Fibroblast of the conjunctiva (primary cell): ENCODE measurements at places on chromosomes 12 and 14.

DNA sequence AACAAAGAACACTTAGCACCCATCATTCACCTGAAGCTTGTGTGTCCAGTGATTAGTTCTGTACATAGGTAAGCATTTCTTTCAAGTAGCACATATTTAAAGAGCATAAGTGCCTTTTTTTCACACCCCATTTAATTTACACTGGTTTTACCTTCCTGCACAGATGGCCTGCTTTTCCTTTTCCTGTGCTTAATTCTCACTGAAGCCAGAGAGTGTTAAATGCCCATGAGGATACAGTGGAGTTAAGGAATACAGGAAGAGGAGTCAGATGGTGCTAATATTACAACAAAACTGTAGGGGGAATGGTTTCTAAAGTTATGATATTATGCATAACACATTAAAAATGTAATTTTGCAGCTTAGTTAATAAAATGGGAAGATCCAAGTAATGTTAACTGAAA lies 31.0 kb upstream of the SLC38A1 start:
- no peak for DNase-seq

GRCh38 chr12:90280033-90280432 lies 571.4 kb upstream of the ATP2B1 start:
- DNase-seq: no peak

DNA sequence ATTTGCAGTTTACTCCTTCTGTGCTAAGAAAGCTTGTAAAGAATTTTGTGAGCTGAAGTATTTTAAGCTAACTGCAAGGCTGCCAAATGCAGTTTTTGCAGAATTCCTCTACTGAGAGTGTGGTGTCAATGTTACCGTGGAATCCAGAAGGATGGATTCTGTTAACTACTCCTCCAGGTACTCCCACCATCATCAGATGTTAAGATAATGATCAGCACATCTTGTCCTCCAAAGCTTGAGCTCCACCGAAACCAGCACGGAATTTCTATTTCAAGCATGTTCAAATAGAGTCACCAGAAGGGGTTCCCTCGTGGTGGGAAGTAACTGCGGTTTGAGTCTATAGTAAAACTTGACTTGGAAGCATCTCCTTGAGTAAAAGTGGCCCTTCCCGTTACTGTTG lies 64.3 kb upstream of the CDKN3 start:
- no peak for DNase-seq

DNA sequence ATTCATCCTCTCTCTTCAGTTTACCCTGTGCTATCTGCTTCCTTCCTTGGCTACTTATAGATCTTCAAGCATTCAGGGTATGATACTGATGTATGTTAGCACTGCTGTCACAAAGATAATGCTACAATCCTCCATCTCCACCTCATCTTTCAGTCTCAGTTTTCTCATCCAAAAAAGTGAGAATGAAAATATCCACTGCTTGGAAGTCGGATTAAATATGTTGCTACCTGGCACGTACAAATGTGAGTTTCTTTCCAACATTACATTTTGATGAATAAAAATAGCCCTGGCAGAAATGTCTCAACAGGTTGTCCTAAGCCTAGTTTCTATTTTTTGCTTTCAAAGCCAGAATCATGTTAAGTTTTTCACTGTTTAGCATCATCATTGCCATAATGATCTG lies 149.9 kb downstream of the PTPN11 start:
- no peak for DNase-seq

- peak; percentile 57 for DNase-seq
These were observed 55.5 kb downstream of the ETV6 start for GRCh38 chr12:11705010-11705409.

GRCh38 chr14:38420048-38420447 lies 164.2 kb upstream of the CLEC14A start:
- DNase-seq: no peak

GRCh38 chr12:6942331-6942665 lies 1.3 kb upstream of the RNU7-1 start:
- no peak for DNase-seq

DNA sequence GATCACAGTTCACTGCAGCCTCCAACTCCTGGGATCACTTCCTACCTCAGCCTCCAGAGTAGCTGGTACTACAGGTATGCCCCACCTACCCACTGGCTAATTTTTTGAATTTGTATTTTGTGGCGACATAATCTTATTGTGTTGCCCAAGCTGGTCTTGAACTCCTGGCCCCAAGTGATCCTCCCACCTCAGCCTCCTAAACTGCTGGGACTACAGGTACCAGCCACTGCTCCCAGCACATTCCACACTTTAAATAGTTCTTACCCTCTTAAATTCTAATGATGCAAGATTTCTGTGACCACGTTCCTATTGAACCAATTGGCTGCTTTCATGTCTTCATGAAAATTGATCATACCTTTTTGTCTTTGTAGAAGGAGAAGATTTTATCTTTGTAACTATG lies 96.6 kb downstream of the SYT1 start:
- DNase-seq: no peak

GRCh38 chr12:50187084-50187900 lies 20.1 kb upstream of the CERS5 start:
- DNase-seq: peak; percentile 53

DNA sequence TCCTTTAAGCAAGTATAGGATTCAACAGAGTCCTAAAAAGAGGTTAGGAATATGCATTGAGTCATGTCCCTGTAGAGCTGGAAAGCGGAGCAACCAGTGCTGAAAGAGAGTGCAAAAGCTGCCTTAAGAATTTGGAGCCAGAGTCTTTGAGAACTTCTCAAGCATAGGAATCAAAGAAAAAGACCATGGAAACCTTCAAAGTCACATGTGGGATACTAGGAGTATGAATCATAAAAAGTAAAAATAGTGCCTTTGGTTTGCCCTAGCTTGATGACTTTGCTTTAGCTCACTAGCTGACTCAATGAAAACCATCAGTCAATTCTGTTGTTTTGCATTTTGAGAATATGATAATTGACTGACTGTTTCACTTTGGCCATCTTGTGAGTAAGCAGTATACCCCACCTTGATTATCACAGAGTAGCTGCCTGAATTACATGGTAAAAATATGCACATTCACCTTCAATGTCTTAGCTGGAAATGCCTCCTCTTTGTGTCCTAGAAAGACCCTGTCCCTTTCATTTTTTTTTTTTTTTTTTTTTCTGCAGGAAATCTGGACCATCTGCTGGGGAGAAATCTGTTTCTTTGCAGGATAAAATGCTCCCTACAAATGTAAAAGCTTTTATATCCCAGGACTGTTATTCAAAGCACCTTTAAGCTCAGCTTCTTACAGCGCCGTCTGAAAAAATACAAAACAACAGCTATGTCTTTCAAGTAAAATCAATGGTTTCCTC lies 248.6 kb upstream of the KRR1 start:
- peak; percentile 12 for DNase-seq

GRCh38 chr12:60266381-60266852 lies 670.6 kb downstream of the SLC16A7 start:
- peak; percentile 21 for DNase-seq

DNA sequence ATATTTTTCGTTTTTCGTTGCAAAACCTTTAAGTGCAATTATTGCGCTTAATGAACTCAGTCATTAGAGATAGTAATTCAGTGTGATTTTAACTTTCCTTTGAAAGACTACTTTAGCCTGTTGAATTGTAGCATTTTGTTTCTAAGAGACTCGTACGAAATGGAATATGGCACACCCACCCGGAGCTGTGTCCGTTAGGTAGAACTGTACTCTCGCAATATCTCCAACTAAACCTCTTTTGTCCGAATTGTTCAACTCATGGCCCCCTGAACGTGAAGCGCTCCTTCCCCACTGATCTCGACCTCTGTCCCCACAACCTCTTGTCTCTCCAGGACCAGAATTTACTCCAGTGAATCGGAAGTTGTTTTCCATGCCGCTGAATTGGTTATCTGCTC lies 800 bp downstream of the PCNX4 start:
- no peak for DNase-seq

- peak; percentile 20 for DNase-seq
These were observed 28.3 kb upstream of the CMKLR1 start for GRCh38 chr12:108367436-108367835.

DNA sequence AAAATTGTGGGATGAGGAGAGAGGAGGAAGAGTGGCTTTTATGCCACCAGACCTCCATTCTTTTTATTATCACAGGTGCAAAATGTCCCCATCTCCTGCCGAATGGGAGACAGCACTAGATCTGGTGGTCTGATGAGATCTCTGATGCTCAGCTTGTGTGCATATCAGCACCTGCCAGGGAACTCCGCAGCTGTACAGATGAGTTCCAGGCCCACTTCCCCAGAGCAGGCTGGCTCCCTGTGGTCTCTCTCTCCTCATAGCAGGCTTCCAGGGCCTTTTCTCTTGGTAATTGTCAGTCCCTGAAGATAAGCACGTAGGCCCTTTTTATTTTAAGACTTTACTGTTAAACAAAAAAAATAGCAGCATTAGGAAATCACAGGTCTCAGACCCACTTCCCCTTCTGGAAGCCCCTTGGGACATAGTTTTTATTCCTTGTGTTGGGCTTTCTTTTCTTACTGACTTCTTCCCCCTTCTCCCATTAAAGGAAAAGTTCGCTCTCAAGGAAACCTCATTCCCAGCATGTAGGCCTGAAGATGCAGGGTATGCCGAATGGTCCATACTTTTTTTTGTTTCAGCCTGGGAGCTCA lies 4.5 kb upstream of the TBC1D30 start:
- no peak for DNase-seq

DNA sequence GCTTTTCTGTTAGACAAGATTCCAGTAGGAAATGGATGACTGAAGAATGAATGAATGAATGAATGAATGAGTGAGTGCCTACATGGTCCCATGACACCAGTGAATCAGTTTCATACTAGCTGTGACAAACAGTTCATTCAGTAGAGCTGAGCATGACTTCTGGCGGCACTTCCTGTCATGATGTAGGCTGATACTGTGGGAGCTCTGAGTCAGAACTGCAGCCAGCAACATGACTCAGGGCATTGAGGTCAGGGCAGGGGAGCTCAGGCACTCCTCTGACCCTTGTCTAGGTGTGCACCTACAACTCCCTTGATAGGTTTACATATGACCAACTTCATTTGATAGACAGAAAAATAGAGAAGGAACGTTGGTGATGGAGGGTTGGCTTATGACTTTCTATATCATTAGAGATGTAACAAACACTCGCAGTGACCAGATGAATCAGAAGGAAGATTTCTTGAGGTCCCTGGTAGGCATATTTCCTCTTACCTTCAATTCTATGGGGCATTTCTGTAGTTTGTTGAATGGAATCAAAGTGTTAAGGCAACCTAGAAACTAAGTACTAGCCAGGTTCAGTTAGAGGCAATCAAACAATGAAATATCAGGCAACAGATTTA lies 139.3 kb upstream of the ARHGAP5 start:
- DNase-seq: peak; percentile 13

- no peak for DNase-seq
These were observed 185.6 kb upstream of the AMIGO2 start for GRCh38 chr12:47265391-47265790.

GRCh38 chr12:67455236-67455635 lies 186.1 kb downstream of the CAND1 start:
- DNase-seq: no peak

DNA sequence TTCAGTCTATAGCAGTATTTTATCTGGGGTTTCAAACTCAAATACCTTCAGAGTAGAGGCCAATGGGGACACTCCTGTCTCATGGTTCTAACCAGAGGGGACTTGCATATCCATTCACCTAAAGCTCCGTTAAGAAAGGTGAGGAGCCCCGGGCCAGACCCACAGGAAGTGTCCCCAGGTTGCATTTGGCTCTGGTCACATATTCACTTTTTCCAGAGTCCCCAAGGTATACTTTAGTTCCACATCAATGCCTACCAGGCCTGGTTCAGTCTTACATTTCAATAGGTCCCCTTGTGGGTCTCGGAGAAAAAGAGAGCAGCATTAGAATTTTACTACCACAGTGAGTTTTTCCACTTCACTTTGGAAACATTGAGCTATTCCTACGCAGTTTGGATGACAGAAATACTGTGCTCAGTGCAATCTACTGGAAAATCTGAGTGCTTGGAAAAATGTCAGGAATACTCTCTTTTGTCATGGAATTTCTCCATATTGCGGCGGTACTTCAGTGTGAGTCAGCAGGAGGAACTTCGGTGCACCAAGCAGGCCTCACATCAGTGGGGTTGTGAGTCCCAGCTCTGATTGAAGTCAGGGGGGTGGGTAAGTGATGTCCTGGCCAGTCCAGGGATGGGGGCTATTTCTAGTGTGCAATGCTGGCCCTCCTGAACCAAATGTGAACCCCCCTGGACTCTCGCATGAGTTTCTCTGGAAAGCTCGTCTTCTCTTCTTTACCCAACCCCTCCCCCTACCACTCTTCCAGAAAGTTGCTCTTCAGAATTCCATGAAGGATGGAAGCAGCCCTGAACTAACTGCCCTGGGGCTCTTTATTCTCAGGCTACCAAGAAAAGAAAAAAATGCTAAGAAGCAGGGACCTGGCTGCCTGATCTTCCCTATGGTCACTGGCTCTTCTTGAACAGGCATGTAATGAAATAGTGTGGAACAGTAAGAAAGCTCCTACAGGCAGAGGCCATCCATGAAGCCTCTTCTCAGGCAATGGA lies 184.7 kb downstream of the PRKCH start:
- DNase-seq: no peak

GRCh38 chr12:57767305-57767698 lies 424 bp upstream of the CYP27B1 start:
- DNase-seq: no peak

- no peak for DNase-seq
These were observed 3.6 kb upstream of the TTC7B start for GRCh38 chr14:90819734-90820393.

DNA sequence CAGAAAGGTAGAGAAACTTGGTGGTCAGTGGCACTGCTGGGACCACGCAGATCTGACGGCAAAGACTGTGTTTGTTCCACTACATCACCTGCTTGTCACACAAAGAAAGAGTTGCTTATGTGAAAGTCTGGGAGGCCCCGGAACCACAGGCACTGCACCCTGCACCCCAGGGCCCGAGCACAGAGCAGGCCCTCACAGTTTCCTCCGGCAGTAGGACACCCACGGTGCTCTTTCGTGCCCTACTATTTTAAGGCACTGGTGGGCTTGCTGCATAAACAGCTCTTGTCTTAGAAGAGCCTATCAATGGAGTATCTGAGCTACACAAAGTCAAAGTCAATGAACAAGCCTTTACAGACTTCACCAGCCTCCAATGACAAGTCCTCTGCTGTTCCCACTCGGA lies 8.0 kb downstream of the LGMN start:
- no peak for DNase-seq

DNA sequence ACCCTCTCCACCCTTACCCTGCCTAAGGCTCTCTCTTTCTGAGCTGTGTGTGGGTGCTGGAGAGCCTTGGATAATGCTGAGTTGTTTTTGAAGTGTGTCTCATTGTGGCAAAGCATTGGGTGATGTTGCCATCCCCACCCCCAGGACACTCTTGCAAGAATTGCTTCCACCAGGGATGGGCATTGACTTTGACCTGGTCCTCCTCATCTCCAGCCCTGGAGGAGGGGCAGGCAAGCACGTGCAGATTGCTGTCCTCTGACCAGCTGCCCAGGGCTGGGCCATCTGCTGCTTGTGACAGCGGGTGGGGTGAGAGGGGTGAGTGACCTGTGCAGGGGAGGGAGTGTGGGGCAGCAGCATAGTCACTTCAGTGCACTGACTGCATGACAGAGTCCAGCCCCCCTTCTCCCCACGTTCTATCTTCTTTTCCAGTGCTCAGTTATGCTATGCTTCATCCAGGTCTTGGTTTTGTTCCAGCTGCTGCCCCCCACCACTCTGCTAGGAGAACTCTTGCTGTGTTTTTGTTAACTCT lies 26.2 kb downstream of the SUSD6 start:
- no peak for DNase-seq

- DNase-seq: no peak
These were observed 38.4 kb downstream of the MLXIP start for GRCh38 chr12:122116707-122117535.

- DNase-seq: peak; percentile 63
These were observed 21.3 kb downstream of the GCH1 start for GRCh38 chr14:54881235-54881760.

- no peak for DNase-seq
These were observed 40.9 kb downstream of the SLC4A8 start for GRCh38 chr12:51465491-51465890.
